ENCODE measurements at places on chromosomes 5 and 9. TPM values are rescaled to one million over a fixed set of nuclear protein-coding genes. Genes with fewer than 3 reads are reported as not detected.

DNA sequence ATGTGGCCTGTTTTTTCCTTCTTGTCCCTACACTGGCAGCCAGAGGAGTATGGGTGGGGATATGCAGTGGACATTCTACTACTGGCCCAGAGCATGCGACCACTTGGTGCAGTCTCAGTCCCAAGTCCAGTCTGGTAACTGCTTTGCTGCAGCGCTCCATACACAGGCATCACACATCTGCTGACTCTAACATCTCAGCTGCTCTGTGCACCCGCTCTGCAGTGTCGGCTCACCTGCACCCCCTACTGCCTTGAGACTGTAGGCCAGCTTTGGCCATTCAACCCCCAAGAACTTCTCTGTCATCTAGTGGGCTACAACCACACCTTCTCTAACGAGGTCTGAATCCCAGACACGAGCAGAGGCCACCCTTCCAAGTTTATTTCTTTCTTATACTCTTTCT is 46.4 kb upstream of the SLCO6A1 start:
- H3K27ac ChIP-seq, result no peak overlapping the region
- H3K4me3 ChIP-seq, result no peak overlapping the region
- H3K4me1 ChIP-seq, result no peaks in the 10 kb centered on the region
- no peaks in the 10 kb centered on the region for H3K36me3 ChIP-seq

DNA sequence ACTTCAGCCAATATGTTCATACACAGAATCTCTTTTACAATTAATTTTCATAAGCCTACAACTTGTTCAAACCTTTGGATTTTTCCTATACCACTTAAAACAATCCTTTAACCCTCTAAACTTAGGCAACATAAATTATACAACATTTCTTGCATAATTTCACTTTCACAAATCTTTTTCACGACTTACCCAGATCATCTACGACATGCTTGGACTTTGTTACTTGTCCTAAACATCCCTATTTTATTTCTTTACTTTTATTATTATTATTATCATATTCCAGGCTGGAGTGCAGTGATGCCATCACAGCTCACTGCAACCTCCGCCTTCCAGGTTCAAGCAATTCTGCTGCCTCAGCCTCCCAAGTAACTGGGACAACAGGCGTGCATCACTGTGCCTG is 68.0 kb downstream of the CACNA1B start:
- no peaks in the 10 kb centered on the region for H3K27me3 ChIP-seq
- DNase-seq, result no peak
- no peaks in the 10 kb centered on the region for H3K4me1 ChIP-seq
- H3K27ac ChIP-seq, result no peak overlapping the region
- no peak overlapping the region for H3K4me3 ChIP-seq

DNA sequence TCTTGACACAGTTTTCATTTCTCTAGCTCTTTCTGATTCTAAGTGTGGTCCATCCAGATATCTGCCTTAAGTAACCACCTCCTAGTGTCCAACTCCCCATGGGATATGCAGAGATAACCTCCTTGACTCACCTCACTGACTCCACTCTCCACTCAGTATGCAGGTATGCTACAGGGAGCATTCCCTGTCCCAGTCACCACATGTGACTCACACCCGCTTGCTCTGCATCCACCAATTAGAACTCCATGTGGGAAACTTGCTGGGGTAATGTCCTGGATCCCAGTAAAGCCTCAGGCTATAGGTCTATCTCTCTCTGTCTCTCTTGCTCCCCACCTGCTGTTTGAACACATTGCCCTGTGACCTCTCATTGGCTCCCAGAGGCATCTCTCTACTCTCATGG is 563.9 kb downstream of the HTR1A start:
- H3K4me1 ChIP-seq, result peaks cover 5% of the 10 kb centered on the region
- no peak overlapping the region for H3K4me3 ChIP-seq
- no peaks in the 10 kb centered on the region for H3K27me3 ChIP-seq

DNA sequence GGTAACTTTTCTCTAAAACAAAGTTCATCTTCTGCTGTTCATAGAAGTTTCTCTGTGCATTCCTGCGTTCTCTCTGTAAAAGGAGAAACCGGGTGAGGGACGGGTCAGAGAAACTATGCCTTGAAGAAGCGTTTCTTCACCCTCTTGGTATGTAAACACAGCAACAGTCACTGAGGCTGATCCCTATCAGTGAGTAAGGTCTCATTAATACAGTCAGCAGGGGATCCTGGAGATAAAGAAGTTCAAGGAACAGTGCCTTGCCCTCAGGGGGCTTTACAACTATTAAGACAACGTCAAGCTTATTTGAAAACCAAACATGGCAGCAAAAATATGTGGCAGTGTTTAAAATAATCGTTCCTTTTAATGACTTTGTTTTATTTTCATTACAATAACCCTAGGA is 202.9 kb upstream of the IL12B start:
- no peak overlapping the region for H3K27ac ChIP-seq
- H3K36me3 ChIP-seq, result no peaks in the 10 kb centered on the region
- no peak for DNase-seq

DNA sequence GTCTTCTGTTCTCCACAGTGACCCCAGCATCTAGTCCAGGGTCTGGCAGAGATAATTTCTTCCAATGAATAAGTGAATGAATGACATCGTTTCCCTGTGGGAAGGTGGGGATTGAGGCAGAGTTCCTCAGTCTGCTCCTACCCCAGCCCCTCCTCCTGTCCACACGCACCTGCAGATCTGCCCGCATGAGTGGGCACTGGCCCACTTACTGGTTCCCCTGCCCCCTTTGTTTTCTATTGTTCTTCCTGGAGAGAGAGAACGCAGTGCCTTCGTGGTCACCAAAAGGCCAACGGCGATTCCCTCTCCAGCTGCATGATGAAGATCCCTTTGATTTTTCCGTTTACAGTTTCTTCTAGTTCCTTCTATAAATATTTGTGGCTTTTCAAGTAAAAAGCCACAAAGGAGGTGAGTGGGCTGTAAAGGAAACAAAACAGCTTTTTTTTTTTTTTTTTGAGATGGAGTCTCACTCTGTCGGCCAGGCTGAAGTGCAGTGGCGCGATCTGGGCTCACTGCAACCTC is 5.8 kb upstream of the FPGS start:
- no peak overlapping the region for H3K4me3 ChIP-seq
- H3K4me1 ChIP-seq, result peaks cover 79% of the 10 kb centered on the region
- no peaks in the 10 kb centered on the region for H3K27me3 ChIP-seq
- H3K36me3 ChIP-seq, result peaks cover 10% of the 10 kb centered on the region
- peak overlapping the region; percentile 40 for H3K27ac ChIP-seq

GRCh38 chr5:100803397-100803796 is 99.7 kb downstream of the ST8SIA4 start:
- DNase-seq, result no peak
- no peak overlapping the region for H3K4me3 ChIP-seq
- H3K27ac ChIP-seq, result no peak overlapping the region
- H3K27me3 ChIP-seq, result no peaks in the 10 kb centered on the region
- no peaks in the 10 kb centered on the region for H3K36me3 ChIP-seq

DNA sequence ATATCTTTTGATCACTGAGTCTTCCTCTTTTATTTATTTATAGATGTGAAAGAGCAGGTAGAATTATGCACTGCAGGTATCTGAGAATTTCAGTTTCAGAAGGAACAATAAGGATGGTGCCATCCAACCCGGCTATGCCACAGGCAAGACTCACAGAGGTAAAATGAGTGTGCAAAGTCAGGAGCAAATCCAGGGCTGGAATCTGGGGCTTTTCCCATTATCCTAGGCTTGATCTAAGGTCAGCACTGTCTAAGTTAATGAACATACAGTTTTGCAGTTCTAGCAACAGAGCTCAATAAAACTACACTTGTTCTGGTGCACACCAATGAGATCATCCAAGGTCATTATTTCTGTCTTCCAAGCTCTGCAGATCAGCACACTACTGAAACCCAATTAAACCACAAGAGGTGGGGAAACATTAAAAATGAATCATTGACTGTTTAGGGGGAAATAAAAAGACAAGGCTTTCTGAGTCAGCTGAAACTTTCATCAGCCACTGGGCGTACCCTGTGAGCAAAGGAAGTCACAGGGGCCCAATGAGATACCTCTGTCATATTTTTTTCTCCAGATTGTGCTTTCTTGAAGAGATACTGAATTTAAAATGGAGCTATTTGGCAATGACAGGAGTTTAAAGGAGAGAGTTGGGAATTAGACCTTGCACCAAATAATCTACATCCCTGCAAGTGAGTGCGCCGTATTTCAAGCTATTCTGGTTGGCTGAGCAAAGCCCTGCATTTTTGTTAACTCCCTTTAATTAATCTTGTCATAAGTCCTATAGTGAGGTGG is 662.2 kb upstream of the ZNF608 start:
- H3K4me3 ChIP-seq, result no peak overlapping the region
- H3K27me3 ChIP-seq, result no peaks in the 10 kb centered on the region
- H3K36me3 ChIP-seq, result no peaks in the 10 kb centered on the region
- H3K27ac ChIP-seq, result peak overlapping the region; percentile 88

Gene KIF12
- total RNA-seq, result 18.7 TPM

GRCh38 chr5:177389241-177390169 is 5.3 kb downstream of the SLC34A1 start:
- peak overlapping the region; percentile 27 for H3K27ac ChIP-seq
- peaks cover 32% of the 10 kb centered on the region for H3K27me3 ChIP-seq
- DNase-seq, result no peak

DNA sequence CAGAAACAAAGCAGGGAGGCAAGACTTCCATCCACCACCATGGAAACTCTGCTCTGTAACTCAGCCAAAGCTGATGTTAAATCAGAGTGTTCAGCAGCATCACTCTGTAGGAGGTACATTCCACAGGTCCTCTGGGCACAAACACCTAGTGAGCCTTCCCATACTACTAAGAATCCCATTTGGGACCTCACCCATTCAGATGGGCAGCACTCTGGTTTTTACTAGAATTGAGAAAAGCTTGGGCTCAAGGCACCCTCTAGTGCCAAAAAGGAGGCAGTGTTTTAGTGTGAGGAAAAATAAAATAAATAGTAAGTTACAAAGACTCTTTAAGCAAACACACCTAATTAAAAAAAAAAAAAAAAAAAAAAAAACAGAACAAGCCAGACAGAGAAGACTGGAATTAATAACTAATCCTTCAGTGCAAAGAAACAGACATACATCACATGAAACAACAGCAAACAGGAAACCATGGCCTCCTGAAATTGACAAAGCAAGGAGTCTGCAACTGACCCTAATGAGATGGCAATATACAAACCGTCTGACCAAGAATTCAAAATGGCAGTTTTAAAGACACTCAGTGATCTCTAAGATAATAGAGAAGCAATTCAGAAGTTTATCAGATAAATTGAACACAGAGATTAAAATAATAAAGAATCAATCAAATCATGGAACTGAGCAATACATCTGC is 159.5 kb downstream of the GNA14 start:
- H3K4me1 ChIP-seq, result no peaks in the 10 kb centered on the region
- H3K36me3 ChIP-seq, result no peaks in the 10 kb centered on the region
- no peak for DNase-seq
- no peaks in the 10 kb centered on the region for H3K27me3 ChIP-seq
- H3K4me3 ChIP-seq, result no peak overlapping the region

- H3K4me1 ChIP-seq, result no peaks in the 10 kb centered on the region
- H3K27me3 ChIP-seq, result no peaks in the 10 kb centered on the region
- no peaks in the 10 kb centered on the region for H3K36me3 ChIP-seq
- H3K4me3 ChIP-seq, result no peak overlapping the region
- no peak for DNase-seq
Measured at GRCh38 chr5:119655061-119655460, 25.7 kb downstream of the FAM170A start.

DNA sequence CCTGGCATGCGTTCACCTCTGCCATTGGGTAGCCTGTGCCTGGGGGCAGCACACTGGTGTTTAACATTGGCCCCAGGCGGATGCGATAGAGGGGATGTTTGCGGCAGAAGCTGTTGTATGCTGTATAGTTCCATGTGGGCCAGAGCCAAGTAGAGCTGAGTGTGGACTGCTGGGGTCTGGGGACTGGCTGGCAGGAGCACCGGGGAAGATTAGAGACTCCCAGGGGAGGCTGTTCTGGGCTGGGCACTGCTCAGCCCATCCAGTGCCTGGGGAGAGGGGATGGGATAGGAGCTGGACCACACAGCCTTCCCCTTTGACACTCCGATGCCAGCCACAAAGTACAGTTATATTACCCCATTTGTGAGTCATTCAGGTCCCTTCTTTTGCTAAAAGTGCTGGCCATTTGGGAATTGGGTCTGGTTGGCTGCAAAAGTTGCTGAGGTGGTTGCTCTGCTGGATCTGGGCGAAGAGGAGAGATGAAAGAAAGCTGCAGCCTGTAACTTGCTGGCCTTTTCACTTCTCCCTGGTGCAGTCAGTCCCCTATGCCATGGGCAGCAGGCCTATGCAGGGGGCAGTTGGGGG is 73.8 kb downstream of the RGS3 start:
- H3K27me3 ChIP-seq, result no peaks in the 10 kb centered on the region
- no peak overlapping the region for H3K4me3 ChIP-seq
- H3K36me3 ChIP-seq, result peaks cover 36% of the 10 kb centered on the region
- peak overlapping the region; percentile 50 for H3K27ac ChIP-seq

GRCh38 chr5:158700231-158701006 is 399.3 kb downstream of the EBF1 start:
- no peak overlapping the region for H3K4me3 ChIP-seq
- DNase-seq, result no peak
- peaks cover 6% of the 10 kb centered on the region for H3K4me1 ChIP-seq
- peaks cover 18% of the 10 kb centered on the region for H3K27me3 ChIP-seq

Measured in stomach (tissue), 19 donors.